GM04503 (cell line): ENCODE measurements at places on chromosomes 5 and 9.

- no peak for DNase-seq
These were observed 84.7 kb upstream of the SLCO6A1 start for GRCh38 chr5:102583276-102584124.

DNA sequence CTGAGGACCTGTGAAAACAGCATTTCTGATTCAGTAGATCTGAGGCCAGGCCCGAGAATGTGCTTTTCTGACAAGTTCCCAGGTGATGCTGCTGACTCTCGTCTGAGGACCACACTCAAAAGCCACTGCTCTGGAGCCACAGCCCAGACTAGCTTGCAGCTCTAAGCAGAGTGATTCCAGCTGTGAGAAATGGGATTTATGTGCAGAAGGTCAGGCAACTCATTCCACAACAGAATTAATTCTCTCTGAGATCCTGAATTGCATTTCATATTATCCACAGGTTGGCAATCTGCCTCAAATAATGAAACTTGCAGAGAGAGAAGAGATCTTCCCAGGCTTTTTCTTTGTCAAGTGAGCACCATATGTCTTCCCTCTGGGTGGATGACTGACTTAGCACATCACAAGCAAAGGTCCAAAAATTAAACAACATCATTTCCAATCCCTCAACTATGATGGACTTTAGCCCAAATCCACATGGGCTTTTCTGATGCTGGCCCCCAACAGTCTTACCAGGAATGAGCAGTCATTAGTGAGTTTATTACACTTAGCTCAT lies 140.2 kb downstream of the ALDH1A1 start:
- no peak for DNase-seq

DNA sequence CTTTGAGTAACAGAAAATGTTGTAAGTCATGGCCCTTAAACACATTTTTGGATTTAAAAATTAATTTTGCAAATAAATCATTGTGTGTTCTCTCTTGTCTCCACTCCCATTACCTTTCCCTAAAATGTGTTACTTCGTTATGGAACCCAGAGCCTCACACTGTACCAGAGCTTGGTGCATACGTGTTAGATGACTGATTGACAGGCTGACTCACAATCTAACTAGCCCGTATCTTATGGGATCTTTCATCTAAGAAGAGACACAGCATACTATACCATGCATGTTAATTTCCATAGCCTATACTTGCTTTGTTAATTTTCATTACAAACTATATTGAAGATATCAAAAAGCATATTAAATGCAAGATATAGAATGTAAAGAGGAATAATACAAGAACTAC lies 87.1 kb downstream of the SPRY4 start:
- no peak for DNase-seq

DNA sequence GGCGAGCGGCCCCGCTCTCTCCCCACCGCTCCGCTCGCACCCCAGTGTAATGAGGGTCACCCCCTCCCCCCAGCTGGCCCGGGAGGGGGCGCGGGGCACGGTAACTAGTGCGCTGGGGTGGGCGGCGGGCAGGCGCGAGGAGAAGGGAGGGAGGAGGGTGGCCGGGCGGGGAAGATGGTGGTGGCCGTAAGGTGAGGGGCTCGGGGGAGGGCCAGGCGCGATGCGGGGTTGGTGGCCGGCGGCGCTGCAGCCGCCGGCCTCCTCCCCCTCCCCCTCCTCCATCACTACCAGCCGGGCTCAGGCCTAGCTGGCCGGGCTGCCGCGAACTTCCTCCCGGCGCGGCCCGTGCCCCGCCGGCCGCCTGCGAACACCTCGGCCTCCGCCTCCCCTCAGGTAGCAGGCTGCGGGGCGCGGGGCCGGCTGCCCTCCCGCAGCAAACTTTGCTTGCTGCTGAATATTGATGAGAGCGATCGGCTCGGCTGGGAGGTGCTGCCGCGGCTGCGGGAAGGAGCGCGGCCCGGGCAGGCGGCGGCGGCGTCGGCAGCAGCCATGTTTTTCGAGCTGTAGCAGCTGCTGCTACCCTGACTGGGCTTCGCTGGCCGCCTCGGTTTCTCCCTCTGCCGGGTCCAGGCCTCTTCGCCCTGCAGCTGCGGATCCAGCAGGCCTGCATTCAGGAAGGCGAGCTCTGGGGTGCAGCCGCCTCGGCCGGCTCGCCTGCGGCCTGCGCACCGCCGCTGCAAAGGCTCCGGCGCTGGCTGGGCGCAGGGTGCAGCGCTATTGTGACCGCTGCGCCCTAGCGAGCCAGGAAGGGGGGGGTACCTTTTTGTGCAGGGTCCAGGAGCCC lies 502 bp downstream of the NSD1 start:
- DNase-seq = no peak

DNA sequence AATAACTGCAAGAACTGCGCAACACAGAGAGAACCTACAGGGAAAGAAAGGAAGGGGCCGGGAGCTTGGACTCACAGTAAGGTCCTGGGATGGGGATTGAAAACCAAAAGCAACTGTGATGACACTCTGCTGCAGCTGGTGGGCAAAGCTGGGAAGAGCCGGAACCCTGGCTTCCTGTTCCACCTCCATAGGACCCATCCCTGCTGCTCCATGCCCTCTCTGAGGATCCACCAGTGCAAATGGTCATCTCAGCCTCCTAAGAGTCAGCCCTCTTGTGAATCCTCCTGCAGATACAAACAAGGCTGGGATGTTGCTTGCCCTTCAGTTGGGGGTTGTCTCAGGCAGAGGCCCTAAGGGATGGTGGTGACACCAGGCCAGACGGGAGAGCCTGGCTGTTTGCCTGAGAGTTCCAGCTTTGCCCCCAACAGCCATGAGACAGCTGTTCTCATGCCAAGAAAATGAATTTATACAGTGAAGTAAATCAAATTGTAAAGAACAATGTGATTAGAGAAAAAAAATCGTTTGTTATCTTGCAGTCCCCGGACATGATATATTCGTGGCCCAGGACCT lies 90.8 kb downstream of the TENT4A start:
- DNase-seq = no peak

DNA sequence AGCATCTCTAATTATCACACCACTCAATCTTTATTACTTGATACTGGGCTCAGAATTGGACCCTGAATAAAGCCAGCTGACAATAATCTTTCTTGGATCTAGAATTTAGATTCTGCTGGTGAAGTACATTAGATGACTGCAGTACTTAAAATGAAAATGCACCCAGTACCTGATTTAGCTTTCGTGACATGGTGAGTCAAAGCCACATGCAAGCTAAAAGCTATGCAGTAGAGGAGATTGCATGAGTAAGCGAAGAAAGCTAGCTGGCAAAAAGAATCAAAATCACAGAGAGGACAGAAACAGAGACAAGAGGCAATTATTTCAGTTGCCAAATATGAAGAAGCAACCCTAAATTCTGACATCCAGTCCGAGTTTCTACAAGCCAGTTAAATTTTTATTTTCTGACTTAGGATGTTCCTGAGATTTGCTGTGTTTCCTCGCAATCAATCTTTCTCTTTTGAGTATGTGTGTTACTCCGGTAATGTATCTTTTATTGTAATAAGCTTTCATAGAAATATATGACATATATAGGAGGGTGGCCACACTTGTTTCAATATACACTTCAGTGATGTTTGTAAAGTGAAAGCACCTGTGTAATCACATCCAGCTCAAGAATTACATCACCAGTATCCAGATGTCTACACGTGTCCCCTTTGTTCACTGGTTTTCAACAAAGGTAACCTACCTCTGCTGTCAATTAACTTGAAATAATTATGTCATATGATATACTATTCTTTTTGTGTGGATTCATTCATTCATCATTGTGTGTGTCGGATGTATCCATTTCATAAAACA lies 101.7 kb downstream of the CDH18 start:
- no peak for DNase-seq

DNA sequence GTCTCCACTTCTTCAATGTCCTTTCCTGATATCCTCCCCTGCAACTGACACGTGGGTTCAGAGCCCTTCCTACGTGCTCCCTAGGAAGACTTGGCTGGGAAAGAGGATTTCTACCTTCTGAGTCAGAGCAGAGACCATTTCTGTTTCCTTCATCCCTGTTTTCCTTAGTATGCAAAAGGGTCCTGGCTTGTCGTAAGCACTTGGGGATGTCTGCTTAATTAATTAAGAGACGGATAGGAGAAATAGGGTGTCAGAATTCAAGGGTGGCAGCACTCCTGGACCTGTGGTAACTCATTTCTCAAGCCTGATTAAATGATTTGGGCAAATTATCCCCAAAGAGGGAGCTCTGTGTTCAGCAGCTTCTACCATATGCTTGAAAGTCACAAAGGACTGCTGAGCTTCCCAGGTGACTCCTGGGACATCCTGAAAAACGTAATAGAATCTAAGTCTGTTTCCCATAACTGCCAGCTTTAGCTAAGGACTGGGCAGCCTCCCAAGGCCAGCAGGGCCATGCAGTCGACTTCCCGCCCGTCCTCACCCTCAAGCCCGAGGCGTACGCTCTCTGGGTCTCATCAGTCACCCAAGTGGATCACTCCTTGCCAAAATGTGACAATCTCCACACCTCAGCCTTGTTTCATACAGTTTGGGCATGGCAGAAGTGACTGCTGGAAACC lies 20.5 kb downstream of the ABCA1 start:
- DNase-seq = no peak

DNA sequence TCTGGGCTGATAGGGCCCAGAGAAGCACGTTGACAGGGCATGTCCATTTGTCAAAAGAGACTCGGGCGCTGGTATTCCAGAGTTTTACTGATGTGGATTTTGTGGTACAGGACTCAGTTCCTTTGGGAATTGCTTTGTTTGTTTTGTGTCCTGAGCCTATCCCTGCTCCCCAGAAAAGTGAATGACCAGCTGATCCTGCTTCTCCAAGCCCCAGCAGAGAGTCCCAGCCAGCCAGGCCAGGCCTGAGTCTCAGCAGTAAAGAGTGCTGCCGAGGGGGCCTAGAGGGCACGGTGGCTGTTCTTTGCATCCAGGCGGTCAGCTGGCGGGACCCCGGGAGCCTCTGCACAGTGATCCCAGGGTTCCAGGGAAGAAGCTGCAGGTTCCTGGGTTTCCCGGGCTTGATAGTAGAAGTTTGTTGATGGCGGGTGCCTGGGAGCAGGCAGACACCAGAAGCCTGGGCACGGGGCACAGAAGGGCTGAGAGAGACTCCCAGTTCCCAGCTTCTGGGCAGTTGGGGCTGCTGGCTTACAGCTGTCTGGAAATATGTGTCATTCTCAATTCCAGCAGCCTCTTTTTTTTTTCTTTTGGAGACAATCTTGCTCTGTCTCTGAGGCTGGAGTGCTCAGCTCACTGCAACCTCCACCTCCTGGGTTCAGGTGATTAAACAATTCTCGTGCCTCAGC lies 8.7 kb downstream of the PRDM12 start:
- DNase-seq = no peak
